Right cardiac atrium (tissue), 5 donors: ENCODE measurements at places on chromosomes 2 and 18. TPM values are rescaled to one million over a fixed set of nuclear protein-coding genes. Genes with fewer than 3 reads are reported as not detected.
A peak's percentile ranks its signal among the peaks of the same experiment; 100 is the strongest.

- no peak for DNase-seq
Measured at GRCh38 chr2:79887747-79888374, 375.0 kb downstream of the CTNNA2 start.

DNA sequence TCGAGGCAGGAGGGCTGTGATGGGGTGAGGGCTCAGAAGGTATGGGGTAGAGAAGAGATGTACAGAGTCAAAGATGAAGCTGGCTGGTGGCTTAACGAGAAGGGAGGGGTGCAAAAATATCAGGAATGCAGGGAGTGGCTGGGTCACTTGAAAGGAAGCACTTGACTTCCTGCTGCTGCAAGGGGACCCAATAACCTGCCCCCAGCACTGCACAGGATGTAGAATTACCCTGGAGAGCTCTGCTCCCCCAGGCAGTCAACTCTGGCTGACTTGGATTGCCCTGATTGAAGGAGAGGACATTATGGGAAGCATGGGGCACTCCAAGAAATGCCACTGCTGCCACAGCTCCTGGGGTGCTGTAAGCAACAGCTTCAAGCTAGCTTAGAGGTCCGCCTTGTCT is 41.8 kb downstream of the CFAP221 start:
- no peak for DNase-seq

DNA sequence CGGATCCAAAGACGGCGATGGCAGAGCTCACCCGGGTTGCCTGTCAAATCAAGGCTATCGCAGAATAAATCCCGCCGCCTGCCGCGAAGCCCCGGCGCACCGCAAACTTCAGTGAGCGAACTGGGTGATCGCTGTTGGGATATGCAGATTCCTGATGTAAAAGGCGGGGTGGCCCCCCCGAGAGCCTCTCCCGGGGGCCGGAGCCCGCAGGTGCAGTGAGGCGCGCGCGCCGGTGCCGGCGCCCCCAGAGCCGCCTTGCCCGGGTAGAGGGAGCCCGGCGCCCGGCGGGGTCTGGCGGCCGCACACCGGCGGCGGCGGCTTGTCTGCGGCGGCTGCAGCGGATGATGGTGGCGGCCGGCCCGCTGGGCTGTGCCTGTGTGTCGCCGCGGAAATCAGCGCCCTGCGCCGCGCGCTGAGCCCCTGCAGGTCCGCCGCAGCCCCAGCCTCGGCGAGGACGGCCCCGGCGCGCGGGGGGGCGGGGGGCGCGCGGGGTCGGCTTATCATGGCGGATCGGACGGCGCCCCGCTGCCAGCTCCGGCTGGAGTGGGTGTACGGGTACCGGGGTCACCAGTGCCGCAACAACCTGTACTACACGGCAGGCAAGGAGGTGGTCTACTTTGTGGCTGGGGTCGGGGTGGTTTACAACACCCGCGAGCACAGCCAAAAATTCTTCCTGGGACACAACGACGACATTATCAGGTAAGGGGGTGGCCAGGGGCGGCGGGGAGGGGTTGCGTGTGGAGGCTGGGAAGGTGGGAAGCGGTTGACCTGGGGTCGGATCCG is 1.3 kb downstream of the EML6 start:
- DNase-seq, result peak; percentile 74

DNA sequence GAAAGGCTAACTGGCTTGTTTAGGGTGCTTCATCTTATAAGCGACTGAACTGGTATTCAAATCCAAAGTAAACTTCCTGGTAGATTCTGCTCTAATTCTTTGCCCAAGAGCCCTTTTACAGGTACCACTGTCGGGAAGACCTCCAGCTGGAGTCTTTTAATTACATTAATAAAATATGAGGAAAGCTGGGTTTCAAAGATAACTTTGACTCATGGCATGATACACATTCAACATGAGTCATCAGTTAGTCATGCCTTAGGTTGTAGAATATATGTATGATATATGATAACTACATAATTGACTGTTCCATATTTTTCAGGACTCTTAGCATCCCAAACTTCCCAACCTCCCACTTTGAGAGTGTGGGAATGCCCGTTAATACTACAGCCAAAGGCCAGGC is 32.3 kb downstream of the ZCCHC2 start:
- no peak for DNase-seq

- DNase-seq, result no peak
Measured at GRCh38 chr2:238685713-238686112, 162.2 kb upstream of the TWIST2 start.

- DNase-seq, result peak; percentile 80
Measured at GRCh38 chr18:8478166-8478967, 130.9 kb upstream of the RAB12 start.

DNA sequence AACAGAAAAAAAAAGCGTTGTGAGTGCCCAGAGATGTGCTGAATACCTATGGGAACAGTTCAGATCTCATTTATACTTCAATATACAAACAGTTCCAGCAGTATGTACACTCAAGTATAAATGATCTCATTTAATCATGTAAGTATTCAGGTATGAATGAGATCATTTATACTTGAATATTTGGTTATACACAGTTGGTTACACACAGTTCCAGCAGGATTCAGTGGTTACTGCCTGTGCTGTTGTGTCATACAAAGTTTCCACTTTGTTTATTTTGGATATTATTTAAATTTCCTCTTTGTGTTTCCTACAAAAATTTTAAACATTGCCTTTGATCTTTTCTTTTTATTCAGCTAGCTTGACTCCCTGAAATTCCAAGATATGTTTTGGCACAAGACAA is 293.5 kb upstream of the SLC39A10 start:
- no peak for DNase-seq

DNA sequence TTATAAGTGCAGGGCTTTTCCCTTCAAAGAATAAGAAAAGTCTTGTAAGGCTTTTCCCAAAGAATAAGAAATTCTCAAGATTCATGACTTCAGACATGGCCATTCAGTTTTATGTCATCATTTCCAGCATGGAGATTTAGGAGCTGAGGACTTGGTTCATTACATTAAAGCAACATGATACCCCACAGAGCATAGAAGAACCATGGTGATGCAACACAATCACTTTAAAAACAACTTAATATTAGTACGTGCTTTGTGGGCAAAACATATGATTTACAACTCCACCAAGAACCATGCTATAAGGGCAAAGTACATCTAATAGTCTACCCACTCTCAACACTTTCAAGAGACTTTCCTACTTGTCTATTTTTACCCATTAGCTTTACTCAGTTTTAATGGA is 214.4 kb downstream of the SRBD1 start:
- no peak for DNase-seq

DNA sequence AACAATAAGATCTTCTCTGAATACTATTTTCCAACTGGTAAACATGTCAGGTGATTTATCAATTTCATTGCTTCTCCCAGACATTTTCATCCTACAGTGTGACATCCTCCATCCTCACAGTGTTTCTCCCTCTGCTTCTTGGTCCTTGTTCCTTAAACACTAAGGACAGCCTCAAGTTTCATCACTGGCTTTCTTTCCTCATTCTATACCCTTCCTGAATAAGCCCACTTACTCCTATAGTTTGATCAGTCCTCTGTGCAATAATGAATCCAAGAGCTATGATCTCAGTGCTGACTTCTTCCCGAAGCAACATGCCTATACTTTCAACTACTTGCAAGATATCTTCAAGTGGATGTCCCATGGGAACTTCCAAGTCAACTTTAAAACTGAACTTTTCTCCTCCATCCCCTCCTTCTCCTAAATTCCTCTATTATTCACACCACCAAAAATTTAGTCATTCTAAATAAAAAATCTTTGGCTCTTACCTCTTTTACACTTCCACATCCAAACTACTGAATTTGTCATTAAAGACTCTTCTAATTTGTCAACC is 87.6 kb downstream of the FAM228A start:
- DNase-seq, result no peak

- no peak for DNase-seq
Measured at GRCh38 chr2:150144546-150145298, 342.7 kb downstream of the RND3 start.

- DNase-seq, result peak; percentile 65
Measured at GRCh38 chr2:12717191-12718014, 667 bp downstream of the TRIB2 start.

GRCh38 chr2:51107841-51108240 is 75.9 kb upstream of the NRXN1 start:
- DNase-seq, result no peak

GRCh38 chr18:26804519-26804918 is 61.0 kb downstream of the AQP4 start:
- no peak for DNase-seq

- no peak for DNase-seq
Measured at GRCh38 chr2:111169924-111170323, 49.2 kb downstream of the BCL2L11 start.

DNA sequence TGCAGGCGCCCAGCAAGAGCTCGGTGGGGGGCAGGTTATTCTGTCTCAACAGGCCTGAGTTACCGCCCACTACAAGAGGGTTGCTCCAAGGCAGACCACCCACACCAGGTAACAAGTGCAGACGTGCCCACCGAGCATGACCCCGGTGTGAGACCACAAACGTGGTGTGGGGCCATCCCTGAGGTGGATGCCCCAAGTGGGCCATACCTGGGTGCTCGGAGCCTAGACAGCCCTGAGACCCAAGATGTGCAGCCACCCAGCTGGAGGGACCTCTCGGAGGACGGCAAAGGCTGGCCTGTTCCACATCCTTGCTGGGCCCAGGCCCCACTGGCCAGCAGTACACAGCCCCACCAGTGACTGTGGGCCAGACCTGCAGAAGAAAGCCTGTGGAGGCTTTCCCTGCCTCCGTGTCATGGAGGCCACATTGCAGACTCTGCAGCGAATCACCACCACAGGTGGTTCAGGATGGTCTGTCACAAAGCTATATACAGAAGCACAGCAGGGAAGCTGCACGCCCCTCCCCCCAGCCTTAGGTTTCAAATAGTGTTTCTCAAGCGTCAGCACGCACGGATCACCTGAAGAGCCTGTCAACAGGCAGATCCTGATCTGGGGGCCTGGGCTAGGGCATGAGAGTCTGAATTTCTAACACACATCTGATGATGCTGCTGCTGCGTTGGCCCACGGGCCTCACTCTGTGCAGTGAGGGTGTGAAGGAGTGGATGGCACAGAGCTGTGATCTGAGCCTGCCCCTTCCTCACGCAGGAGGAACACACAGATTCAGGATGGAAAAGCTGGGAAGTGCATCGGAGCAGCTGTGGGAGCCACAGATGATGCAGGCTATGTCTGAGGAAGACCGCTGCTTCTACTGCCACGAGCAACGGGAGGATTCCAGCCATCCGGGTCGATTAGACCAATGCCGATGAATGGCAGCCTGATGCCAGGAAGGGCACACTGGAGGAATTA is 96.8 kb downstream of the UXS1 start:
- DNase-seq, result no peak

DNA sequence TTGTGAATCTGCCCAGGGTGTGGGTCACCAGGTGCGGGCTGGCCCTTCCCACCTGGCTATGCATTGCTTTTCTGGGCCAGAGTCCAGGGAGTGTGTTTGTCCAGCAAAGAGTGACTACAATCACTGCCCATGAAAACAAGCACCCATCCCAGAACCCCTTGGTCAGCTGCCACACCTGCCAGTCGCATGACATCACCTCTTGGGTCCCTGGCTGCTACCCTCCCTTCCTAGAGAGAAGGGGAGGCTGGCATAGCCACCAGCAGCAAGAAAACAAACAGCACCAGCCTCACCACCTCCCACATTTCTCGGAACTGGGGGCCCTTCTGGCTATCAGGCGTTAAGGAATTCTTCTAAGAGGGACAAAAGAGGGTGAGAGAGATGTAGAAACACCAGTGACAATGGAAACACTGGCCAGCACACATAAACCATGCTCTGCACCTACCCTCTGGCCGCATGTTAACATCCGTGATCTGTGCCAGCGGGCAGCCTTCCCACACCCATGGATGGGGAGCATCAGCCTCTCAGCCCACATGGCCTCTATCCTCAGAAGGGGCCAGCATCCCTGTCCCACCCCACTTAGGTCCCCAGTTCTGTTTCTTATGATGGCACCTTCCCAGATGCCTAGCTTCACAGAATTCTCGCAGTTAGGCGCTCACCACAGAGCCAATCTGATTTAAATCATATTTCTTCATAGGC is 109.7 kb upstream of the GLI2 start:
- DNase-seq, result no peak

DNA sequence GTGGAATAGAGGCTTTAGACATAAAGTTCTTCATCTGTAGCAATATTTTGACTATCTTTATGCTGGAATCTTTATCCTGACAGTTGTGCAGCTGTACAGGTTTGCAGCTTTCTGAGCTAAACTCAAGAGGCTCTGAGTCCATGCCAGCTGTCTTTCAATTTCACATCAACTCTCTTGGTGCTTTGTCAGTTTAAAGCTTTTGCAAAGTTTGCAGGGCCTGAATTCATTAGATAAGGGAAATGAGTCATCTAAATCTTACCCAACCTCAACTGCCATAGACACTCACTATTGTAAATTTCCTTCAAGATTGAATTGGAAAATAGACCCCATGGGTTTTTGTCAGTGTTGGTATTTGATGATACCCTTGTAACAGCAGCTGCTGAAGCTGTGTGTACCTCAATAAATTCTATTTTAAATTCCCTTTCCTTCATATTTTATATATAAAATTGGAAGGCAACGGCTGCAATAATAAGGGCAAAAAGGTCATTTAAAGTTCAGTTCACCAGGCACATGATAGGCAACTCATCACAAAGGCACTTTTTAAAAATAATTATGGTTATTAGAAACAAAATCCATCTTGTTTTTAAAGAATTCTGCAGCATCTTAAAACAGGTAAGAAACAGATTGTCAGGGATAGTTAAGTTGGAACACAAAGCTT is 169.9 kb upstream of the SLC39A10 start:
- no peak for DNase-seq

- no peak for DNase-seq
Measured at GRCh38 chr2:71449343-71449742, 4.0 kb upstream of the DYSF start.

- no peak for DNase-seq
Measured at GRCh38 chr2:176931588-176932563, 280.7 kb upstream of the HNRNPA3 start.

DNA sequence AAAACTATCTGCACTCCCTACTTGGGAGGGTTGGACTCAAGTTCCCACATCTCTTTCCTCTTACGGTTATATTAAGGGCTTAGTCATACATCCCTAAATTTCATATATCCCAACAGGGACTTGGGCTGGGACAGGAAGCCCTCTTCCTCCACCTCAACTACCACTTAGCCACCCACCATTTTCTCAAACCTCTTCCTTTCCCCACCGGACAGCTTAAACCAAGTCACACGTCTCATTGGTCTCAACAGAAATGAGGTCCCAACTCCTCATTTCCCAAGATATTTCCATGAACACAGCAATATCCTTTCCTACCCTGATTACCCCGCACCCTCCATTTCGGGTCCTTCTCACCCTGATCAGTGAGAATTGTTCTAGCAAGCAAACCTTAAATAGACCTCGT is 736 bp downstream of the ZSCAN30 start:
- DNase-seq, result no peak

Gene ABCG8
- total RNA-seq, result not detected

Gene SP5
- 0.94 TPM for total RNA-seq

Gene C18orf54
- 1.4 TPM for total RNA-seq

Gene AQP12A
- total RNA-seq, result not detected

Gene SULT1C4
- total RNA-seq, result 7.1 TPM

Gene IL18R1
- 8.1 TPM for total RNA-seq

Gene ZNF407
- total RNA-seq, result 10.6 TPM

Gene HOXD13
- not detected for total RNA-seq

Gene CNDP1
- total RNA-seq, result not detected
